ENCODE measurements at places on chromosomes 6 and 20. TPM values are rescaled to one million over a fixed set of nuclear protein-coding genes. Genes with fewer than 3 reads are reported as not detected.

GRCh38 chr20:438571-439469 is 23.5 kb downstream of the TBC1D20 start:
- DNase-seq: no peak

GRCh38 chr20:44615169-44615791 is 32.9 kb downstream of the PKIG start:
- DNase-seq: no peak

The SLC17A3 gene
- not detected for total RNA-seq

The WRNIP1 gene
- total RNA-seq: 63.4 TPM

The RREB1 gene
- total RNA-seq: 5.3 TPM

GRCh38 chr6:31038559-31038958 is 28.3 kb downstream of the MUC22 start:
- no peak for DNase-seq

DNA sequence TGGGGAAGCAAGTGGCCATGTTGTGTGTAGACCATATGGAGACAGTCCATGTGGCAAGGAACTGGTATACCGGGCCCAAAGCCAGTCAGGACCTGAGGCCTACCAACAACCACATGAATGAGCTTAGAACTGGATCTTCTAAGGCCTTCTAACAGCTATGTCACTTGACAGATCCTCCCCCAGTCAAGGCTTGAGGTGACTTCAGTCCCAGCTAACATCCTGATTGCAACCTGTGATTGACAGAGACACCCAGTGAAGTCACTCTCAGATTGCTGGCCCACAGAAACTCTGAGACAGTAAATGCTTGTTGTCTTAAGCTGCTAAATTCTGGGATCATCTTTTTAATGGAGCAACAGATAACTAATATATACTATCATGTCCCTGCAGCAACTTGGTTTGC is 32.9 kb downstream of the AHI1 start:
- DNase-seq: no peak

The TGM3 gene
- total RNA-seq: not detected
